ENCODE measurements at places on chromosomes 1 and 21.

- no peak for DNase-seq
Measured at GRCh38 chr1:34864759-34865158, 5.2 kb upstream of the SMIM12 start.

- no peak for DNase-seq
Measured at GRCh38 chr1:111654839-111655238, 35.2 kb downstream of the RAP1A start.

DNA sequence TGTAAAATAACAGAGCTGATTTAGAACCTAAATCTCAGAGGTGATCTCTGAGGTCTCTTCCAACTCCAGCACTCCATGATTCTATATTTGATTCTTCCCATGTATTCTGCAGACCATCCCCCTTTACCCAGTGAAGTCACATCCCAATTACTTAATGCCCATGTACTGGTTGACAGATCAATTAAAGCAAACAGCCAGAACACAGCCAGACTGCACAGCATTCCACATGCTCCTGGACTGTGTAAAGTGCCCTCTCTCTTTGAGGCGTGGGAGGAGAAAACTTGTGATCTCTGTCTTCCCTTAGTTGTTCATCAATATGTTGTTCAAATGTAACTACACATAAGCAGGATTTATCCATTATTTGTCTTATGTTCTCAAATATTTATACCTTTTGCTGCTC is 18.1 kb downstream of the NOS1AP start:
- DNase-seq = no peak

GRCh38 chr1:108880850-108881249 is 4.1 kb downstream of the GPSM2 start:
- no peak for DNase-seq

- no peak for DNase-seq
Measured at GRCh38 chr1:196440711-196441110, 167.5 kb downstream of the KCNT2 start.

DNA sequence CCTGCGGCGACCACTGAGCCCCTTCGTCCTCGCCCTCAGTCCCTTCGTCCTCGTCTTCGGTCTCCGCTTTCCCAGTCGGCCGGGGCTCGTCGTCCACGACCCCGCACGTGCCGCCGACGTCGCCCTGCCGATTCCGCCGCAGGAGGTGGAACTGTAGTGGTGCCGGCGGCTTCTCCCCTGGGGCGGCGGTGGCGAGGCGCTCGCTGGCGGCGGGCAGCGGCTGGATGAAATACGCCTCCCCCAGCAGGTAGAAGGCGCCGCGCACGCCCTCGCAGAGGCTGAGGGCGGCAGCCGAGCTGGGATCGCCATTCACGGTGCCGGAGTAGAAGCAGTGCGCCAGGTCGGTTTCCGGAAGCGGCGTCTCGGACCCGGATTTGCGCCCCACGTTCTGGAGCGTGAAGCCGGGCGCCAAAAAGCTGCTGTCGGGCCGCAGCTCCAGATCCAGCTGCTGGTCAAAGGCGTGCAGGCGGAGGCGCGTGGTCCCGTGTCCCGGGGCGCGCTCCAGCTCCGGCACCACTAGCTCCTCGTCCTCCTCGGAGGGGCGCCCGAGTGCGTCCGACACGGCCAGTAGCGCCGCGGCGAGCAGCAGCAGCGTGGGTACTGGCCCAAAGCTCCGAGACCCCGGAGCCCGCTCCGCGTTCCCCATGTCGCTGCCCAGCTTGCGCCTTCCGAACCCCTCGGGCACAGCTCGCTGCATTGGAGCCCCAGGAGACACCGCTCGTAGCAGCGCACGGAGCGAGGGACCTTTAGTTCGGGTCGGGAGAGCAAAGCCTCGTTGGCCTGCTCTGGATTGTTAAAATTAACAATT is 747 bp downstream of the ADAMTS1 start:
- DNase-seq = no peak

DNA sequence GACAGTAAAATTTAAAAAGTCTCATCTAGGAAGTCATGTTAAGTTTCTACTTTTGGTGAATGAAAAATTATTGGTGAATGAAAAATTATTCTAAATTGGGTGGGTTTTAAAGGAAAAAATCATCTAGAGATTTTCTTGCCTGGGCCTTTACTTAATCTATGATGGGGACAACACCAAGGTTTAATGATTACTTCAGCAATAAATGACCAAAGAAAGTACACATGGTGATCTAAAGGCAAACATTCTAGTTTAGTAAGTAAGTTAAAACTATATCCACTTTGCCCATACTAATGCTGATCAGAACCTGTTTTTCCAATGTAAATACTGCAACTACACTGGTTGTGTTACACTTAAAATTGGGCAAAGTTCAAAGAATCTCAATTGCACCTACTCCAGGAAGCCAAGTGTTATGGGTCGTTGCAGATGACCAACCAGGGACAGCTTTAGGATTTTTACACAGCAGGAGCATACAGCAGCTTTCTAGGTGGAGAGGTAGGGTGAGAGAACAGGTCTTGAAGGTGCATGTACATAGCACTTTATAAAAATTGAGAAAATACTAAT is 14.6 kb upstream of the RPL5 start:
- DNase-seq = no peak

GRCh38 chr1:218829097-218829496 is 344.6 kb upstream of the LYPLAL1 start:
- DNase-seq = no peak

GRCh38 chr21:45347048-45347711 is 57.8 kb upstream of the COL18A1 start:
- DNase-seq = no peak

- DNase-seq = no peak
Measured at GRCh38 chr1:92739669-92740524, 45.0 kb downstream of the EVI5 start.

DNA sequence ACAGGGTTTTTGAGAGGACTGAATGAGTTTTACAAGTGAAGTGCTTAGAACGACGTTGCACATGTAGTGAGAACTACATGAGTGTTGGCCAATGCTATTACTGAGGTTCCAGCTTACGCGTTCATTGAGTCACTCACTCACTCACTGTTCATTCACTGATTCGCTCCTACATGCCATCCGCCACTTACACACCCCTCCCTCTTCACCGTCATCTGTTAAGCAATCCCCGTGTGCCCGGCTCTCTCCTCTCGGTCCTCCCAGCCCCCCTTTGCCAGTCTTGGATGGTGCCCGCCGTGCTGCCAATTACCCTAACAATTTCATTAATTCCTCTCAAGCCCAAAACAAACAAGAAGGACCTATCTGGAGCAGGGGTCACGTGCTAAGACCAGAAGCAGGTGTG is 27.3 kb upstream of the EPHA2 start:
- DNase-seq = no peak

DNA sequence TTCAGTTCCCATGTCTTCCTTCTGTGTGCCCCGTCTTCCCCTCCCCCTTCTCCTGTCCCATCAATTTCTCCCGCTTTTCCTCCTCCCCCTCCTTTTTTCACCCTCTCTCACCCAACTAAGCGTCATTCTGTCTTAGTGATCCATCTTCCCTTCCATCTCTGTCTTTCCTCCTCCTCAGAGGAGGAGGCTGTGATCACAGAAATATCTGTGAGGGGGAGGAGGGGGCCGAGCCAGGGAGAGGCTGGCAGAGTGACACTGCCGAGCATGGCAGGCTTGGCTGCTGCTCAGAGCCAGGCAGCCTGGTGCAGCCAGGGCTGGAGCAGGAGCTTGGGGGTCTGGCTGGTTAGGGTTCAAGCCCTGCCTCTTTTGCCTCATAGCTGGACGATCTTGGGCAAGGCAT is 7.6 kb downstream of the HTR6 start:
- no peak for DNase-seq

DNA sequence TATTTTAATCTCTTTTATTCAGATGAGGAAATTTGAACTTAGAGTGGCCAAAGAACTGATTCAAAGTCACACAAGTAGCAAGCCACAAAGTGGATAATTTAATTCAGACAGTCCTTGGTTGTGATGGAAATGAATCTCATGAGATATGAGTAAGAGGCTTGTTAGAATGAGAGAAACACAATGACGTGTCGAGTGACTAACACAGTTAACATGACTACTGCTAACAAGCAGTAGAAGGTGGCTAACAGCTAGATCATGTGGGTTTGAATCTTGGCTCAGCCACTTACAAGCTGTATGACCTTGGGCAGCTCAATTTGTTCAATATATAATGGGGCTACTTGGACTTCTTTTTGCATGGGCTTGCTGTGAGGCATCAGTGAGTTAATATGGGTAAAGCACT is 104.5 kb upstream of the LMO4 start:
- no peak for DNase-seq

- no peak for DNase-seq
Measured at GRCh38 chr1:235930543-235930942, 63.8 kb upstream of the LYST start.

DNA sequence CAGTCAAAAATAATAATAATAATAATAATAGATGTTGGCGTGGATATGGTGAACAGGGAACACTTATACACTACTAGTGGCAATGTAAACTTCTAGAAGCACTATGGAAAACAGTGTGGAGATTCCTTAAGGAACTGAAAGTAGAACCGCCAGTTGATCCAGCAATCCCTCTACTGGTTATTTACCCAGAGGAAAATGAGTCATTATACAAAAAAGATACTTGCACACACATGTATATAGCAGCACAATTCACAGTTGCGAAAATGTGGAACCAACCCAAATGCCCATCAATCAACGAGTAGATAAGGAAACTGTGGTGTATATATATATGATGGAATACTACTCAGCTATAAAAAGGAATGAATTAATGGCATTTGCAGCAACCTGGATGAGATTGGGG is 176.0 kb downstream of the PLPP3 start:
- DNase-seq = no peak

DNA sequence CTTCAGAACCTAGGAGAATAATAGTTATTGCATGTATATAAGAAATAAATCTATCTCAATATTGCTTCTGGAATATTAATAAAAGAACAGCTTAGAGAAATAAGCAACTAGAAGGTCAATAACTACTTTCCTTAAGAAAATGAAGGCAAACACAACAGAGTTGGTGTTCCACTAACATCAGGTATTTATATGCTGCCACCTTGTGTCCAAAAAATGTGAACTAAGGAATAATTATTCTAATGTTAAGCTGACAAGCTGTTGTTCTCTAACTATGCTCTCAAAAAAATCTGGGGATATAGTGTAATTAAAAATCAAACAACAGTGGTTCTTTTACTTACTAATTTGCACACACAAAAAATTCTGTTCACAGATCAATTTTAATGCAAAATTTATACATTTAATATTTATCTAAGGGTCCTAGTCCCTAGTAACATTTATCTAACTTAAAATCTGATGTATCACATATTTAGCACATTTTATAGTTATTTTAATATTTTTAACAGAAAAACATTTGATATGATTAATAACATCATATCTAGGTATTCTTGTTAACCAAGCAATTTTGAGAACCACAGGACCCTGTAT is 39.6 kb downstream of the UCHL5 start:
- DNase-seq = no peak

DNA sequence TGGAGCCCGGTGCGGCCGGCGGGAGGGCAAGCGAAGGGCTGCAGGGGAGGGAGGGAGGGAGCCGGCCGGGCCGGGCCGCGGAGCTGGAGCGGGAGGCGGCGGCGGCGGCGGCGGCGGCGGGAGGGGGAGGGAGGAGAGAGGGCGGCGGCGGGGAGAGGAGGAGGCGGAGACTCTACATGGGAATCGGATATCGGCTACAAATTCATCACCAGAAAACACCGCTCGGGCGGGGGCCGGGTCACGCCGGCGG is at the start of gene AKT3:
Gene AKT3 (minus strand): TSS at position 42 of the 250 bp plus-strand sequence. CDS start 7,073 bp downstream, outside the sequence.
- no peak for DNase-seq

GRCh38 chr1:172537827-172538391 is 5.0 kb downstream of the SUCO start:
- no peak for DNase-seq

DNA sequence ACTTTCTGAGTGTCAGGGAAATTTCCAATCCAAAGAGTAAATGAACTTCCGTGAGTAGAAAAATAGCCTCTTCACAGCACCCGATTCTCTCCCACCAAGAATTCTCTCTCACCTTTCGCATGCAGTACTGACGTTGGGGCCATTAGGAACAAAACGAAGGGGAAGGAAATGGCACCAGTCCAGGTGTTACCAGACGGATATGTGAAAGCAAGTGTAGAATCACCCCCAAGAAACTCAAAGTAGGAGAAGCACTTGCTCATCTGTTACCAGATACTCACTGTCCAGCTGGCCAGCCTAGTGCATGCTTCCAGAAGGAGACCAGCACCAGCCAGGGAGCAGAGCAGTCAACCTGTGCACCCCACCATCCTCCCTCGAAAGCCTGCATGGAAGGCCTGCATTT is 55.1 kb downstream of the ITPKB start:
- DNase-seq = no peak

- peak; percentile 67 for DNase-seq
Measured at GRCh38 chr1:109201123-109201703, 12.5 kb upstream of the SARS1 start.

DNA sequence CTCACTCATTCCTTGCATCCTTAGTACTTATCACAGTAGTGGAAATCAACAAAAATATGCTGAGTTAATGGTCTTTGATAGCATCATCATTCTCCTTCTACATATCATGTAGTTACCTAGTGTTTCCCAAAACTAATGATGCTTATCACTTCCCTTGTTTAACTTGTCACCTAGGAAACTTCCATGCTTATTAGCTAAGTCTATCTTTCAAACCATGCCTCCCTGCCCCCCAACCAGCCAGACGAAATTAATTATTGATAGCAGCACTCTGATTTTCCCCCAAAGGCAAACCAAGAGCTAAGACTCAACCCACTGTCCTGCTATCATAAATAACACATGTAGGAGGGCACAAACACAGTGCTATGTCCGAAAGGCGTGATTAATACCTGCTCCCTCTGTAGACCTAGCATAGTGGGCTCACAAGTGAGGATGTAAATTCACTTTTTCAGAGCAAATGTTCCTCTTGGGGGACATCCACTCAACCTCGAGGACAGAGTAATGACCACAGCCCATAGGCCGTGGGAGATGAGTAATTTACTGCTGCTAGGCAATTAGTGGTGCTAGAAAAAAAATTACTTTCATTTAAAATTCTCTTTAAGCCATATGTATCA is 25.8 kb upstream of the LPAR3 start:
- no peak for DNase-seq

- DNase-seq = no peak
Measured at GRCh38 chr1:223631956-223632355, 33.5 kb downstream of the CAPN8 start.

GRCh38 chr1:47658161-47658920 is 220.5 kb downstream of the FOXD2 start:
- DNase-seq = no peak

All from activated CD4-positive, alpha-beta T cell treated with anti-CD3 and anti-CD28 coated beads for 24 hours (primary cell).